Activated CD4-positive, alpha-beta T cell treated with anti-CD3 and anti-CD28 coated beads, Interleukin-2, amount 50 U/mL, for 24 hours (primary cell): ENCODE measurements at places on chromosomes 11 and 22.

DNA sequence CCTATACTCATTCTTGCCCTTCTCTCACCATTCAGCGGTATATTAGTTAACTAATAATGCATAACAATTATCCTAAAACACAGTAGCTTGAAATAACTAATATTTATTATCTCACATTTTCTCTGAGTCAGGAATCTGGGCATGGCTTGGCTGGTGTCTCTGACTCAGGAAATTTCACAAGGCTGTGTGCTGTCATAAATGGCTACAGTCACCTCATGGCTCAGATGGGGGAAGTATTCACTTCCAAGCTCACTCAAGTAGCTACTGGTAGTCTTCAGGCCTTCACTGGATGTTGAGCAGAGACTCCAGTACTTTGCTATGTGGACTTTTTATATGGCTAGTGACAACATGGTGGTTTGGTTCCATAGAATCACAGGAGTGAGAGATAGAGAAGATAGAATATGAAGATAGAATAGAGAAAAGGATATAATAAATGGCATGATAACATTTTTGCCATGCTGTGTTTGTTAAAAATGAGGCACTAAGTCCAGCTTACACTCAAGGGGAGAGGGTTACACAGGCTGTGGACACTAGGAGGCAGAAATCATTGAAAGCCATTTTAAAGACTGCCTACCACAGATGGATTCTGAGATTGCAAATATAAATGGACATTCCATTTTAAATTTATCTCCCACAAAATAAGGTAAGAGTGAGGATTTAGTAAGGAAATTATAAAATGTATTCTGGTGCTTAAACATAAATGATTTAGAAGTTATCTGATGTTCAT lies 997.8 kb upstream of the CHORDC1 start:
- DNase-seq: no peak

DNA sequence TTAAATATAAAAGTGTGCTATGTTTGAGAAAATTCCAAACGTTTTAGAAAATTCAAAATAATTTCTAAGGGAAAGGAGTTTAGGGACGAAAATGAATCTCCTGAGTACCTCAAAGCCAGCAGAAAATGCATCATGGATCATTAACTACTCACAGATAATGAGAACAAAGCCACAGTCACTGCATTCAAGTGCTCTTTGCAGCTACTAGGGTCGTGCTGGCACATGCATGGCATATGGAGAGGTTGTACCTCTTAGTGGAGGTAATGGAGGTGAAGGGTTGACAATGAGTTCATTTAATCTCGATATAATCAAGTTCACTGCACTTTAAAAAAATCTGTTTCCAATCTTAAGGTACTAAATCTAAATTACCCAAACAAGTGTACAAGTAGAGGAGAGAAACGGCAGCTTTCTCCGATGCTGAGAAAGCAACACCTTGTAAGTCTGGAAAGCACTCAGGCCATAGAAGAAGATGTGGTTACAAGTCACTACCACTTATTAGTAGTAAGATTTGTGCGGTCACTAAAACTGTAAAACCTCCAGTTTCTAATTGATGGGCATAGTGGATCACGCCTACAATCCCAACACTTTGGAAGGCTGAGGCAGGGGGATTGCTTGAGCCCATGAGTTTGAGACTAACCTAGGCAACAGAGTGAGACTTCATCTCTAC lies 261.1 kb upstream of the ANO3 start:
- DNase-seq: no peak

GRCh38 chr11:123251657-123252344 lies 56.8 kb upstream of the CLMP start:
- no peak for DNase-seq

DNA sequence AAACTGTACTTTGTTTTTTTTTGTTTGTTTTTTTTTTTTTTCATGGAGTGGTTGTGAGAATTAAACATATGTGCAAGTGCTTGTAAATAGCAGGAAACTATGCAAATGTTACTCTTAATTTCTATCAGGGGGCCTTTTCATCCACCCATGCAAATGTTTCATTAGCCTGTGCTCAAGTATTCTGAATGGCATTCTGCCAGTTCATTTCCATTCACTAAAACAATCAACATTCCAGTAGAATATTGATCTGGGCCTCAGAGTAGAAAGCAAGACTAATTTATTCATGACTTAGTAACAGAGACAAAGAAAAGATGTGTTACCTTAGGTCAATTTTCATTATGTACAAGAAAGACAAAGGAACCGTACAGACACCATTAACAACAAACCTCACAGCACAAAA lies 971.4 kb downstream of the DLG2 start:
- no peak for DNase-seq

DNA sequence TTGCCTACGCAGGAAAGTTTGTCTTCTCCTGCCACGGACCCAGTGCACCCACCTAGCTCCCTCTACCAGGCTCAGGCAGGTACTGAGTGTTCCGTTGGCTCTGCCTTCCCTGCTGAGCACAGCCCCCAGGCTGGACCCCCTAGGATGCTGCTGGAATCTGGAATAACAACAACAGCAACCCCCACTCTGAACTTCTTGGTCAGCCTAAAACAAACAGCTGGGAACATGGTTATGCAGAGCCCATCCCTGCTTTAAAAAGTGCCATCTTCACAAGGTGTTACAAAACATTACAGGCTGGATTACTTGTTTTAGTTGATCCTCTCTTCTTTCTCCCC lies 1.8 kb downstream of the OPCML start:
- no peak for DNase-seq

DNA sequence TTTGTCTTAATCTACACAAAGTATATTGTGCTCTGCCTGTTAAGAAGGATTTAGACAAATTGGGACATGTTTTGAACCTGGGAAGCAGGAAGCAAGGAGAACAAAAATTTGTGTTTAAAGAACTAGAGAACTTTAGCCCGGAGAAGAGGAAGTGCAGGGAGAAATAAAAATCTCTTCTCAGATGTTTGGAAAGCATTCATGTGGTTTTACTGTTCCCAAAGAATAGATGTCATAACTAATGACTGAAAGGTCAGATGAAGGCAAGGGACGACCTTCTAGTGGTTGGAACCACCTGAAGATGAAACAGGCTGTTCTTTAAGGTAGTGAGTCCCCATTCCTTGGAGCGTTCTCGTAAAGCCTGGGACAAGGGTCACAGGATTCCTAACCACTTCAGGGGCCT lies 38.3 kb downstream of the IRAG1 start:
- DNase-seq: no peak

DNA sequence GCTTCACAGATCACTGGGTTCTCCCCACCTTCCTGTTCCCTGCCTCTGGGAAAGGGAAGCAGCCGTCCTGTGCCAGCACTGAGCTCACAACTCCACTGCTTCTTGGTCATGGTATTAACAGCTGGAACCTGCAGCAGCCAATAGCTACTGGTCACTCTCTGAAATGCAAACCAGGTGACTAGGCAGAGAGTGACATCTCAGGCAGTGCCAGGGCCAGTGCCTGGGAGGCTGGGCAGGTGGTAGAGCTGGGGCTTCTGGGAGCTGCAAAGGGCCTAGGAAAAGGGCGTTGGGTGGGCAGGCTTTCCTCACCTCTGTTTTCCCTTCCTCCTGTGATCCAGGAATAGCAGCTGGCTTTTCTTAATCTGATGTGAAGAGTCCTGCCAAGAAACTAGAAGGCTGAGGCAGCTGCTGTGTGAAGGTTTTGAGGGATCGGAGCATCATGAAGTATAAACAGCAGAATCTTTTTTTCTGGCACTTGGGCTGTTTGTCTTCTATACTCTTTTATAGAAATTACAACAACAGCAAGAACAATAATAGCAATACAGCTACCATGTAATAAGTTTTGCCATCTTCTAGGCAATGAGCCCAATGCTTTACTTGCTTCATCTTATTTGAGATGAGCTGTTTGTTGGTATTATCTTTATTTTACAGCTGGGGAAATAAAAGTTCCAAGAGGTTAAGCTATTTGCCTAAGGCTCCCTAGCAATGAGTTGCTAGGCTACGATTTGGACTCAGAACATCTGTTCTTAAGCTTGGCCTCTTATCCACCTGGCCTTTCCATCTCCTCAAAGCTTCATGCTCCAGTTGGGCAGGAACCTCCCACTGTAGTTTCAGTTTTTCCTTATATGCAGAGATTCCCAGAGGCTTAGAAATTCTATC lies 22.0 kb upstream of the CD44 start:
- no peak for DNase-seq

DNA sequence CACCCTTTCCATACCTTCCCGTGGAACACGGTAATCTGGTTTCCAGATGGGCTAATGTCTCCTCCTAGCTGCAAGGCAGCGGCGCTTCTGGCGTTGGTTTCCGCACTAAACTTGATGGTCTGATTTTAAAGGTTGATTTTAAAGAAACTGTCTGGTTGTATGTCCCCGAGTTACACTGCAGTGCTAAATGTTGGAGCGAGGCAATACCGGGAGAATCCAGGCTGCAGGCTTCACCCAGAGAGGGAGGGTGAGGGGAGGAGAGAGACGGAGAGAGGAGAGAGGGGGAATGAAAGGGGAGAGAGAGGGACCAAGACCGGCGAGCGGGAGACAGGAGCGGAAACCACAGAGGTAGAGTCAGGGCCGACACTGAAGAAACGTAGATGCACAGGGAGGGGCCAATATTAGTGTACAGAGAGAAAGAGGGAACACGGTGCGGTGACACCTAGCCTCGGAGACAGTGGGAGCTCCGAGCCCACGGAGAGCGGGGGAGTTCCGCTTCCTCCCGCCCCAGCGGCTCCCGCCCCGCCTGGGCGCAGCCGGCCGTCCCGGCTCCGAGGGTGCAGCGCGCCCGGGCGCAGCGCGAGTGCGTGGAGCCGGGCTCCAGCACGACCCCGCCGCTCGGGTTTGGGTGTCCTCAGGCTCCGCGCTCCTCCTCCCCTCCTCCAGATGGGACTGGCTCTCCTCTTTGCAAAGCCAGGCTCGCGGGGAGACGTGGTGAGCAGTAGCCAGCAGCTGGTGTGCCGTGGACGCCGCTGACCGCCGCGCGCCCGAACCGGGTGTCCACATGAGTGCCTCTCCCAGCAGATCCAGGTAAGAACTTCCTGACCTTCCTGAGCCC lies 71.9 kb upstream of the GRAMD1B start:
- peak; percentile 12 for DNase-seq

- peak; percentile 54 for DNase-seq
These were observed 52.5 kb upstream of the CLDN5 start for GRCh38 chr22:19576460-19577421.

DNA sequence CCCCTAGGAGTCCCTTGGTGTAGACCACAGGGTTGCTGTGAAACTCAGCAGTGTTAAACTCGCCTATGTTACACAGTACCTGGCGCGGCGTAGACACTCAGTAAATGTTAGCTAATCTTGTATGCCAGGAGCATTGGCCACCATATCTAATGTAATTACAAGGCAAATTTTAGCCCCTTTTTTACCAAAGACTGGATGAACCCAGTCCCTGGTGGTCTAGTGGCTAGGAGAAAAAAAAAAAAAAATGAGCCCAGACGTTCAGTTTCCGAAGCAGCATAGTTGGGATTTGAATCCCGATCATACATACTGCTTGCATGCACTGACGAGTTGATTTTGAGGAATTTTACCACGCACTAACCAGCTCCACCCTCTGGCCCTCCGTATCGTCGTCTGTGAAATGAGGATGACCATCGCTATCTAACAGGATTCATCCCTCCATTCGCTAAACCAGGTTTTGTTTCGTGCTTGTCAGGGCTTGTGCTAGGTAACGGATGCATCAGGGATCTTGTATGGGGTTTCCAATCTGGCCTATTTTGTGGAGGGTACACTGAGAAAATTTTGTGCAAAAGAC lies 688 bp downstream of the PTS start:
- no peak for DNase-seq

GRCh38 chr11:82899186-82899820 lies 927 bp downstream of the PRCP start:
- no peak for DNase-seq

DNA sequence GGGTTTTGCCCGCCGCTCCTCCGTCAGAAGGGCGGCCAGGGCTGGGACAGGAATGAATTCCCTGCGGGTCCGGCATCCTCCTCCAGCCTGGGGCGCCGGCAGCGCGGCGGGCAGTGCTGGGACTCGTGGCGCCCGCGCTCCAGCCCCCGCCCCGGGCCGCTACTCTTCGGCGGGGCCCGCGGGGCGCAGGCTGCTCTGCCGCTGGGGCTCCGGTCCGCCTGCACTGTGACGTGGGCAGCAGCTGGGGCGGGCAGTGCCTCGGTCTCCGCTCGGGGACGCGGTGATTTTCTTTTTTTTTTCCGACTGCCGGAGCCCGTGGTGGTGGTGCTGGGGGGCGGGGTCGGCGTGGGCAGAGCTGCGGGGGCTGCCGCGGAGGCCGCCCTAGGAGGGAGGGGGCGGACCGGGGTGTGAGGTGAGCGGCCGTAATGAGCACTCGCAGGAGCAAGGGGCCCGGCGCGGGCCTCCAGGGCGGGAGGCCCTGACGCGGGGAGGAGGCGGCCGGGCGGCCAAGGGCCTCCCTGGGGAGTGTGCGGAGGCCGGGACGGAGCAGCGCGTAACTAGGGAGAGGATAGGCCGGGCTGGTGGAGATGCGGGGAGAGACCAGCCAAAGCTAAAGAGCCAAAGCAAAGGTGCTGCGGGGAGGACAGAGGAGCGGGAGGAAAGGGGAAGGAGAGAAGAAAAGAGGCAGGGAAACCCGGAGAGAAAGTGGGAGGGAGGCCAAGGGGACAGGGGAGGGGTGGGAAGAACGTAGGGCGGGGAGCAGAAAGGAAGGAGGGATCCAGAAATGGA lies 73.3 kb upstream of the ZBED5 start:
- DNase-seq: no peak

DNA sequence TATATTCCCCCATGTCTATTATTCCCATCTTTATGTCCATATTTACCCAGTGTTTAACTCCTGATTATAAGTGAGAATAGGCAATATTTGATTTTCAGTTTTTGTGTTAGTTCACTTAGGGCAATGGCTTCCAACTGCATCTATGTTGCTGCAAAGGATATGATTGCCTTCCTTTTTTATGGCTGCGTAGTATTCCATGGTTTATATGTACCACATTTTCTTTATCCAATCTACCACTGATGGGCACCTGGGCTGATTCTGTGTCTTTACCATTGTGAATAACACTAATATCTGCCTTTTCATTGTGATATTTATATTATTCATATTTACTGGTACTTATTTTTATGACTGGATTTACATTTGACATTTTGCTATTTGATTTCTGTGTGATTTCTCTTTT lies 649.6 kb downstream of the NTM start:
- no peak for DNase-seq

GRCh38 chr11:130180491-130180890 lies 20.9 kb downstream of the ST14 start:
- no peak for DNase-seq

- no peak for DNase-seq
These were observed 162.1 kb downstream of the LDLRAD3 start for GRCh38 chr11:36105743-36106581.

GRCh38 chr11:4025967-4026324 lies 68.7 kb upstream of the RRM1 start:
- DNase-seq: no peak

DNA sequence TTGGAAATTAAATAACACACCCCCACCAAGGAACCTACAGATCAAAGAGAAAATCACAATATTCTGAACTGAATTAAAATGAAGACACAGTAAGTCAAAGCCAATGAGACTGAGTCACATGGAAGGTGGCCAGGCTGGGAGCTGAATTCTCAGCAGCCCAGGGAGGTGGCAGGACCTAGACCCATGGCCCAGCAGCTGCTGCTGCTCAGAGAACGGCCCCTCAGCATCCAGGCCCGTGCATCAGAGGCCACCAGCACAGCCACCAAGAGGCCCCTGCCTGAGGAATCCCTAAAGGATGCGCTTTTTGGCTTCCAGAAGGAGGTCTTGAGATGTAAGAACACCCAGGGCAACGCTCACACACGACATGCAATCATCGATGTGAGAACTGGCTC lies 35.0 kb downstream of the TBX1 start:
- DNase-seq: no peak
